ENCODE measurements at places on chromosomes 12 and 14.

DNA sequence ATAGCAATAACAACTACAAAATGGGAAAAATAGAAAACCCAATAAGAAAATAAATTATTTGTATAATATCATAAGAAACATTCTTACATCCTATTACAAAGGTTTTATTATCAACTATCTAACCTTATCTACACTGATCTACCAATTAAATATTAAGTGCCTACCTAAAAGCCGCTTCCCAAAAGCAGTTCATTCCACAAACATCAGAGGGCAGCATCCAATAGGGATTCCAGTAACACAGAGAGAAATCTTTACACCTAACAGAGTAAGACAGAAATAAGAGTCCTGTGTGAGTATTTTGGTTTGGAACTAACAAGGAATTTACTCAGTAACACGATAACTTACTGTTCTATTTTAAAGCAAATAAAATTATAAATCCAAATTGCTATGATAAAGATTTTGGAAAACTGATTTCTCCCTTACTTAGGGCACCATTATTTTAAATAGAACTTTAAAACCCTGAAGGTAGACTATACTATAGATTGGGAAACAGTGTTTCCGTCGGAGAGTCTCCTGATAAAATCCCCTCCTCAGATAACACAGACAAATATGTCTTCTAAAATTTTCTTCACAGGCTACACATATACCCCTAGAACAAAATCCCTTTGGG lies 15.0 kb downstream of the GXYLT1 start:
- DNase-seq, result no peak

- no peak for DNase-seq
These were observed 325.6 kb downstream of the NUAK1 start for GRCh38 chr12:105813201-105813600.

DNA sequence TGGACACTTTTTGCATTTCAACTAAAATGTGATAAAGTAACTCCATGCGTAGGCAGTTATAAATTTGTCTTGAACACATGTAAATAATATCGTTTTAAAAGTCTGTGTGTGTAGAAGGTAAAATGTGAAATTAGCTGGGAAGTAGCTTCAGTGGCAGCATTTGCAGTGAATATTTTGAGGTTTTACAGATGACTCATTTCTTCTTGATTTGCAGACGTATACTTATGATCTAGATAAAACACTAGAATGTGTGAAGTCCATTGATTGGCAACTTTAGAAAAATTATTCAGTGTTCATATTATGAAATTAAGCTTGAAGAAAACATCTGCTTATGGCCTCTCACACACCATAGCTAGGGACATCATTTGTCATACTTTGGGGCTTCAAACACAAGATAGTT lies 788.6 kb upstream of the NOVA1 start:
- no peak for DNase-seq

DNA sequence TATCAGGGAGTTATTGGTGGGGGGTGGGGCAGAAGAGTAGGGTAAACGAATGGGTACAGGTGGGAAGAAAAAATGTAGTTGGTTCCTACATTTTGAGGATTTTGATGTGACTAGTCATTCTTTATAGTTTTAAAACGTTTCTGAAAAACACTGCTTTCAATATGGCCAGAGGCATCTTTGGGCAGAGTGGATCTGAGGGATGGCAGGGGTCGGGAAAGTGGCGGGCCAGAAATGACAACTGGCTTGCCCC lies 527 bp upstream of the ATP23 start:
- DNase-seq, result no peak

GRCh38 chr14:96145116-96145864 lies 59.3 kb upstream of the BDKRB2 start:
- no peak for DNase-seq

DNA sequence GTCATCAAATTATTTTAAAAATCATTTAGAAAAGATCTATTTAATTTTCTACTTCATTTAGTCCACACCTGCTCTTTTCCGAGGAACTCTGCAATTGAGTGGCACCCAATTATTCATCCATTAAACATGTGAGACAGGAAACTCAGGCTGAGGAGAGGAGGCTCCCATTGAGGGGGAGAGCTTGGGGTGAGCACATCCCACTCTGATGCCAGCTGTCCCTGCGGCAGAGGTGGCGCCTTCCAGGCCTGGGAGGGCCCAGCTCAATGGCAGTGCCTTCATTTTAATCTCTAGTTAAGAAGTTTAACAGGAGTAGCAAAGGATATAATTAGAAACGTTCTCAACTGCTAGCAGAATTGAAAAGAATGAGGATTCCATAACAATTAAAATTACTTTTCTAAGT lies 92.0 kb downstream of the ITPR2 start:
- DNase-seq, result no peak

GRCh38 chr12:113892556-113892955 lies 73.6 kb downstream of the RBM19 start:
- no peak for DNase-seq

DNA sequence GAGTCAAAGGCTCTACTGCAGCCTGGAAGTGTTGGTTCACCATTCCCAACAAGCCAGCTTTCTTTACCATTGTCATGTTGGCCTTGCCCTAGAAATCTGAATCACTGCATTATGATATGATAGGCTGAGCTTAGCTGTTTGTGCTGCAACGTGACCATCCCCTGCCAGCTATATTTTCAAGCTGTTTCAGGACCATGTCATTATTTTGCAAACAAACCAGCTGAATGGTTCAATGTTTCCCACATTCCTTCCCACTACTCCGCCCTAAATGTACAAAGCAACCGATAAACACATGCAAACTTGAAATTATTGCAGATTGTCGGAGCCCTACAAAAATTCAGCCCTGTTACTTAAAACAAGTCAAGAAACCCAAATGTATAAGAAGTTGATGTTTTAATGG lies 136.1 kb downstream of the KICS2 start:
- DNase-seq, result no peak

DNA sequence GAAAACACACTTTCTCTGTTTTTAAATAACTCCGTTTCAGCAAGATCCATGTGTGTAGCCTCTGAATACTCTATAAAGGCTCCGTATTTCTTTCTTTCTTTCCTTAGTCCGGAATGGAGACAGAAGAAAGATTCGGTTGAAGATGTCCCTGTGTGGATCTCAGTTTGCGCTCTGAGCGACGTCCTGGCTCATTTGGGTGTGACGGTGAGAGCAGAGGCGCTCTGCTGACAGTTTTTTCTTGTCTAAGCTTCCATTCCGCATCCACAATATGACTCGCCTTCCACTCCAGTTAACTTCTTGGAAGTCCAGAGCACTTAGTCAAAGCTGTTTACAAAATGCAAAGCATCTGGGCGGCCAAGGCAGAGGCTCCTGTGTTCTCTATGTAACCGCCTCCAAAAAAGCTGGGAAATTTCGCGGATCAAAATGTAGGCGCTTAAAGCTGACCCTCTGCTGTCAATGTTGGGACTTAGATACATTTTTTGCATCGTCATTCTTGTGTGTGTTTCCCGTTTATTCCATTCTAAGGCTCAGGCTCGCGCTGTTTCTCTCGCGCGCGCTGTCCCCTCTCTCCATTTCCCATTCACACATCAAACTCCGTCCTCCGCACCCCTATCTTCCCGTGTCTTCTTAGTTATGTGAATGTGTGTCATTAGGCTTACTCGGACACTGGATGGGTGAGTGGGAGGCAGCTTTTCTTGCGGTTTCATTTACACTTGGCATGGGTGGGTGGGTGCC lies 880 bp upstream of the FLRT2 start:
- DNase-seq, result no peak

GRCh38 chr12:103392722-103393121 lies 103.0 kb downstream of the C12orf42 start:
- DNase-seq, result no peak

DNA sequence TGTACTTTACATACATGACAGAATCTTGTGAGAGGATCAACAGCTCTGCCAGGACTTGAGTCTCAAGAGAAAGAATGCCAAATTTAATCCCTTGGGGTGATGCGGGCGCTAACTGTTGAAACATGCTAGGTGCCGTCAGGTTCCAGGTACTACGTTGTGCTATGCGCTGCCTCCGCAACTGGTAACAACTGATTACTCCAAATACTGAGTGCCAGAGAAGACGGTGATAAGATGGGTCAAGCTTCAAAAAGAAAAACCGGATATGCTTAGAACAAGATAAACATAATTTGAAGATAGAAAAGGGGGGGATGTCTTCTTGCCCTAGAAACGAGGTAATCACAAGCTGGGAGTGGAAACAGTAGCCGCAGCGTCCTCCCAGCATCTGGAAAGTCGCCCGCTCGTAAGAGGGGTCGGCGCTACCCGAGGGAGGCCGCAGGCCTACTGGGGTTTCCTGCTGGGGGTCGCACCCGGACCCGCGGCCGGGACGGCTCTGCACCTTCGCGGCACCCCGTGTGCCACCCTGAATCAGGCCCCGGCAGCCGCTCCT lies 678 bp downstream of the ZBTB25 start:
- DNase-seq, result no peak

- no peak for DNase-seq
These were observed 44.7 kb upstream of the BCL7A start for GRCh38 chr12:121976950-121977349.

DNA sequence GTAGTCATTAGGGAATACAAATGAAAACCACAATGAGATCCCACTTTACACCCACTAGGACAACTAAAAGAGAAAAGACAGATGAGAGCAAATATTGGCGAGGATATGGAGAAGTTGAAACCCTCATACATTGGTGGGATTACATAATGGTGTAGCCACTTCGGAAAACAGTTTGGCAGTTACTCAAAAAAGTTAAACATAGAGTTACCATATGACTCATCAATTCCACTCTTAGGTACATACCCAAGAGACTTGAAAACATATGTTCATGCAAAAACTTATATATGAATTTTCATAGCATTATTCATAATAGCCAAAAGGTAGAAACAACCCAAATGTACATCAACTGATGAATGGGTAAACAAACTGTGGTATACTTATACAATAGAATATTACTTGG lies 27.1 kb downstream of the ALDH1L2 start:
- DNase-seq, result no peak

DNA sequence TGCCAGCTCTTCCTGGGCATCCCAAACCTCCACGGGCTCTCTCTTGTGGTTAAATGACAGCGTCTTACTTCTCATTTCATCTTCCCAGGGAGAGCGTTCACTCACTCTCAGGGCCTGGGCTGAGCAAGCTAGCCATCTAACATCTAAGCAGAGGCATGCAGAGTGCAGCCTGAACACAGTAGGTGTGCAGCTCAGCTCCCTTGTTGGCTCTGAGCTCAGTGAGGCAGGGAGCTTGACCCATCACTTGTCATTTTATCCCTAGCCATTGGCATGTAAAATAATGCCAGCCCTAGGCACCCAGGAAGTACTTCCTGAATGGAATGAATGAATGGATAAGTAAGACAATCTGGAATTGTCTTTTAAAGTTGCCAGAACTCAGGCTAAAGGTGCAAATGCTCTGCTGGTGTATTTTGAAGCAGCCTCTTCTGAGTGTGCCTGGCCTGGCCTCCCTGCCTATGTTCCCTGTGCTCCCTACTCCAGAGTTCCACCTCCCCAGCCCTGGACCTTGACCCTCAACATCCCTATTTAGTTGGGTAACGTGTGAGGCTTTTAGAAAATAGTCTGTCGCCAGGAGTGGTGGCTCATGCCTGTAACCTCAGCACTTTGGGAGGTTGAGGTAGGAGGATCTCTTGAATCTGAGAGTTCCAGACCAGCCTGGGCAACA lies 9.5 kb upstream of the MEG3 start:
- no peak for DNase-seq

GRCh38 chr14:87457720-87458119 lies 535.3 kb downstream of the GALC start:
- DNase-seq, result no peak

Measured in activated T-cell treated with anti-CD3 and anti-CD28 coated beads for 24 hours (primary cell).